ENCODE measurements at places on chromosomes 11 and 22.

DNA sequence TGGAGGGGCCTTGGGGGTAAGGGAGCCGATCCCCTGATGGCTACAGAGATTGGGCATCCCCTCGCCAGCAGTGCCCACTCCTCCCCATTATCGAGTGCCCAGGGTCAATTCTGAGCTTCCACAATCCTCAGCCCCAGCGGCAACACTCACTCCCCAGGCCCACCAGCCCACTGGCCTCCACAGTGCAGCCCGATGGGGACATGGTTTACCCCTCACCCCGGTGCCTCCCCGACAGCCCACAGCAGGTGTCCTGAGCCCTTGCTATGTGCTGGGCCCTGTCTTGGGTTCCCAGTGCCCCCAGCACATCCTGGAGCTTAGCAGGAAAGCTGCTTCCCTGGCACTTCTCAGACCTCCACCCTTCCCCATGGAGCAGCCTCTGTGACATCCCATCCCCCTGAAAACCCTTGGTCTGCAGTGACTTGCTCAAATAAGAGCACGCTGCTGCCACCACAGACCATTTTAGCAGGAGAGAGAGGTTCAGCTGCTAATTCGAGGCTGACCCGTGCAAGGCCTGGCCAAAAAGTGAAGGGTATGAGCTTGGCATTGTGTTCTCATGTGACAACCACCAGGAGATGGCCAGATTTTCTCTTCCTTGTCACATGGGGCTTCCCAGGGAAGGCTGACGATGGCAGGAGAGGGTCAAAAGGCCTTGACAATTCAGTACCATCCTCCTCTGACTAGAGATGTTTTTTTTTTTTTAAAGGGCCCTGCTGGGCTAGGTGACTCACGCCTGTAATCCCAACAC lies 23.6 kb downstream of the KCNJ4 start:
- DNase-seq, result no peak

GRCh38 chr11:24386546-24387397 lies 110.1 kb upstream of the LUZP2 start:
- DNase-seq, result no peak

- DNase-seq, result no peak
Observed at GRCh38 chr11:113519989-113520613, 44.9 kb upstream of the DRD2 start.

- DNase-seq, result peak; percentile 2
Observed at GRCh38 chr22:43077121-43077877, 11.9 kb downstream of the TTLL1 start.

DNA sequence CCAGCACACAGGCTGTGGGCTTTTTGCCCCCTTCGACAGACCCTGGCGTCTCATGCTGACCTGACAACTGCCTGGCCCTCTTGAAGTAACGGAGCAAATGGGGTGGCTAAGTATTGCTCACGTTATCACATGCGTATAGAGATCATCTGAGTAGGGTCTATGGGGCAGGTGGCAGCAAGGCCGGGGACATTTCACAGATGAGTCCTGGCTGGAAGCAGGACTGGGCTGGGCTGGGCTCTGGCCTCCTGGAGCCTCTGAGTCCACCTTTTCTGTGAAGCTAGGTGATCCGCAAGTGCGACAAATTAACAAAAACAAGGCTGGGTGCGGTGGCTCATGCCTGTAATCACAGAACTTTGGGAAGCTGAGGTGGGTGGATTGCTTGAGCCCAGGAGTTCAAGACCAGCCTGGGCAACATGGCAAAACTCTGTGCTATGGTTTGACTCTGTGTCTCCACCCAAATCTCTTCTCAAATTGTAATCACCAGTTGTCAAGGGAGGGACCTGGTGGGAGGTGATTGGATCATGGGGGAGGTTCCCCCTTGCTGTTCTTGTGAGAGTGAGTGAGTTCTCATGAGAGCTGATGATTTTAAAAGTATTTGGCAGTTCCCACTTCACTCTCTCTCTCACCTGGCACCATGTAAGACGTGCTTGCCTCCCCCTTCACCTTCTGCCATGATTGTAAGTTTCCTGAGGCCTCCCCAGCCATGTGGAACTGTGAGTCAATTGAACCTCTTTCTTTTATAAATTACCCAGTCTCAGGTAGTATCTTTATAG lies 122.0 kb downstream of the MPPED1 start:
- DNase-seq, result no peak

GRCh38 chr11:118226296-118226695 lies 1.5 kb upstream of the JAML start:
- no peak for DNase-seq

All from amygdala (tissue), 56 donors.